ENCODE measurements at places on chromosomes 16 and 17. TPM values are rescaled to one million over a fixed set of nuclear protein-coding genes. Genes with fewer than 3 reads are reported as not detected.

The OR1D2 gene
- total RNA-seq: not detected

DNA sequence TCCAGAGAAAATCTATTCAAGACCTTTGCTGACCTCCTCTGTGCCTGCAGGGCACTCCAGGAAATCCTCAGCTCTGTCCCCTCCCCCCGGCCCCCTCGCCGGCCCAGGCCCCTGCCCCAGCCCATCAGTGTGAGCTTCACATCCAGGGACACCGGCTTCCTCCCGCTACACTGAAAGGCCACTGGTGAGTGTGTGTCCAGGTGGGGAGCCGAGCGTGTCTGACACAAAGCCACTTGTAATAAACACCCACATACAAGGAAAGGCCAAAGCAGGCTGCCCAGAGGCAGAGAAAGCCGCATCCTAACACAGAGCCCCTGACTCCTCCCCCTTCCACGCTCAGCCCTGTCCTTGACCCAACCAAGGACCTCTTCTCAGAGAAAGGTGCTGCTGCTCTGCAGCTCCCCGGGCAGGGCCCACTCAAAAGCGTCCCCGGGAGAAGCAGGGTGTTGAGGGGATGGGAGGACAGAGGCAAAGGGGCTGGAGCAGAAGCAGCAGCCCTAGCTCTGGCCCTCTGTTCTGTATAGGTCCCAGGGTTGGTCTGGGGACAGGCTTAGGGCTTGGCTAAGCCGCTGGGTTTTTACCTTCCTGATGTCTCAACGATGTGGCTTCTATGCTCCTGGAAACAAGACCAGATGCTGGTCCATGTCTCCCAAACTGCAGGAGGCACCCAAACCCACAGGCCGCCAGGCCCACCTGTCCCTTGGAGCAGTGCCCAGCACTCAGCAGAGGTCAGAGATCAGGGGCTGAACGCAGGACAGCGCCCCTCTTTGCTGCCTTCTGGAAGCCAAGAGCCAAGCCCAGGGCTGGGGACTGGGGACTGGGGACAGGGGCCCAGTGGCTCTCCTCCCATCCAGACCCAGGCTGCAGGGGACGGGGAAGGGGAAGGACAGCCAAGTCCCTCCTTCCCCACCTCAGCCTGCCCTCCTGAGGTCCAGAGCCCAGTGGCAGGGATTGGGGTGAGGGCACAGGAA is 15.3 kb downstream of the MNT start:
- DNase-seq: no peak

The RSAD1 gene
- 29.8 TPM for total RNA-seq

The GRIN2A gene
- total RNA-seq: 1.7 TPM

GRCh38 chr17:17818088-17818526 is 18.7 kb downstream of the SREBF1 start:
- DNase-seq: no peak

- DNase-seq: no peak
Observed at GRCh38 chr17:69367298-69367697, 40.4 kb upstream of the ABCA5 start.

DNA sequence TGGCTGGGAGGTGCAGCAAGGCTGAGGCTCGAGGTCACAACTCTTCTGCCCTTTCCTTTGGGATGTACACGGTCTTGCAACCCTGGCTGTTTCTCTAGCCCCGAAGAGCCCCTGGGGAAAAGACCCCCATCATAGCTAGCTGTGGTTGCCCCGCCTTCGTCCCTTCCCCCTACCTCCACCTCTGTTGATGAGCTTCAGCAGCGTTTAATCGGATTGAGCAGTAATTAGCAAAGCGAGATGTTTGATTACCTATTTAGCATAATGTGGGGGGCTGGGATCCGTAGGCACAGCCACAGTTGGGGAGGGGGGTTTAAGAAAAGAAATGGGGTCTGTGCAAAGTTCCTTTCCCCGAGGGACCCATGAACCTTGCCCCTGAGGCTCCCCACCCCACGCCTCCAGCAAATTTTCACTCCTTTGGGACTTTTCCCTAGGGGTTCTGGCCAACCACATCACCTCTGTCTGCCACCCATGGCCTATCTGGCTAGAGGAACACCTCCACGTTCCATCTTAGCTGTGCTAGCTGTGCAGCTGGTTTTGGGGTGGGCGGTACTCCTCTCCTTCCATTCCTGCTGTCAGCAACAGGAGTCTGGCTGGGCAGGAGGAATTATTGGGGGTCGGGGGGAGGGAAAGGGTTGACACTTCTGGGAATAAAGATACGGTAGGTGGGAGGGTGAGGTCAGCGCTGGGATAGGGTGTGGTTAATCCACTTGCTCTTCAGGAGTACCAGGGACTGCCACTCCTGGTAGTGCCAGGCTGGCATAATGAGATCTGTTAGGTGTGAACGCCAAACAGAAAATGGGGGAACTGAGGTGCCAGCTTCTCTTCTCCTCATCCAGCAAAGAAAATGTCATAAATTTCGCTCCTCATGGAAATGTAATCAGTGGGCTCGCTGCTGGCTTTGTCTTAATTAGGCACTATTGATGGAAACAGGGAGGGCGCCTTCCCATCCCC is 1.3 kb upstream of the DNAH2 start:
- no peak for DNase-seq

The FLCN gene
- total RNA-seq: 37.0 TPM

All from lower leg skin (tissue), 4 donors.